Stimulated activated CD8-positive, alpha-beta memory T cell treated with anti-CD3 and anti-CD28 coated beads, Interleukin-15, amount 100 ng/mL, for 24 hours (primary cell): ENCODE measurements at places on chromosomes 12 and 14.

DNA sequence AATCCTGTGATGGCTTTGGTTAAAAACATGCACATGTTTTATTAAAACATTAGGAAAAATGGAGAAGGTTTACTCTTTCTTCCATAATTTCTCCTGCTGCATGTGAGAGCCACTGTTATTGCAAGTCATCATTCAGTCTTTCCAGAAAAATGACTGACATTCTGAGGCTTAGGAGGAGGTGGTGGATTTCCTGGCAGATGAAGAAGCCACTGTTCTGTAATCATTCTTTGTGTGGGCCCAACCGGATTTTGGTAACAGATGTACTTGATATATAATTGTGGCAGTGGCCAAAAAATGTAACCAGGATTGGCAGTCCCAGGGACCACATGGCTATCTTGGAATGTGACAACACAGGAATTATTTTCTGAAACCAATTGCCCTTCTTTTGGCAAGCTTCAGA lies 120.2 kb downstream of the DAAM1 start:
- DNase-seq = no peak

- DNase-seq = no peak
Observed at GRCh38 chr12:104958805-104959334, 780 bp upstream of the SLC41A2 start.

- peak; percentile 87 for DNase-seq
Observed at GRCh38 chr12:106955377-106956047, at the start of gene TMEM263. TMEM263 (plus strand) TSS chr12:106955907; CDS start chr12:106967117, 11,210 bp downstream.

DNA sequence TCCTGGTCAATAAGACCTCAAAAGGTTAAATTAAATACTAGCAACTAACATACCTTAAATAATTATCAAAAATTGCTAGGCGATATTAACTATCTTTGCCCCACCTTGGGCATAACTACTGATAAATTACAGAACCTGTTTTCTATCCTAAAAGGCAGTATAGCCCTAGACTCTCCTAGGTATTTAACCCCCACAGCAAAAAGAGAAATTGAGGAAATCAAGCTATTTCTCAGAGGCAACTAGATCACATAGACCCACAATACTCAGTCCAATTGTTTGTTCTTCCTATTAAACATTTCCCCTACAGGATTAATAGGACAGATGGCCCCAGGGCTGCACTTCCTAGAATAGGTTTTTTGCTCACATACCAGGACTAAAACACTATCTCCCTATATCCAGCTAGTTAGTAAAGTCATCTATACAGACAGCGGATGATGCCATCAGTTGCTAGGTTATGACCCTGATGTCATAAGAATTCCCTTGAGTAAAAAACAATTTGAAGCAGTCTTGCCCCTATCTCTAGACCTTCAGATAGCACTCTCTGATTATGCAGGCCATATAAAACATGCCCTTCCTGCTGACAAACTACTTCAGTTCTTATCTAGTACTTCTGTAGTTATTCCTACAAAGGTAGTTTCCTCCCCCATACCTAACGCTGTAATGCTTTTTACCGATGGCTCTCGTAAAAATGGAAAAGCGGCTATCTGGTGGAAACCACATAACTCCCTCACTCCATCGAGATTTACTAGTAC lies 118.4 kb downstream of the PPHLN1 start:
- DNase-seq = no peak

DNA sequence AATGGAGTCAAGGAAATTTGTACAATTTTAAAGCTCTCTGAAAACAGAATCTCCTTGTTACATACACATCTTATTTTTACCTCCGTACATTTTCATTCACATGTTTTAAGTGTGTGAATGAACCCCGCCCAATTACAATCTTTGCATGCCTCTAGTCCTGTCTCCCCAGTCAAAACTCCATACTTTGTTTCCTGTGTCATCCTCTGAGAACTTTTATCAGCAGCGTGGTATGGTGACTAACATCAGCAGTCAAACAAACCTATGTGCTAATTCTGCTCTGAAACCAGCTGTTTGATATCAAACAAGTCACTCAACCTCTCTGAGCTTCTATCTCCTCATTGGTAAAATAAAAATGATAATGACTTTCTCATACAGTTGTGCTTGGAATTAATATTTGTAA lies 15.8 kb upstream of the ERGIC2 start:
- DNase-seq = no peak

DNA sequence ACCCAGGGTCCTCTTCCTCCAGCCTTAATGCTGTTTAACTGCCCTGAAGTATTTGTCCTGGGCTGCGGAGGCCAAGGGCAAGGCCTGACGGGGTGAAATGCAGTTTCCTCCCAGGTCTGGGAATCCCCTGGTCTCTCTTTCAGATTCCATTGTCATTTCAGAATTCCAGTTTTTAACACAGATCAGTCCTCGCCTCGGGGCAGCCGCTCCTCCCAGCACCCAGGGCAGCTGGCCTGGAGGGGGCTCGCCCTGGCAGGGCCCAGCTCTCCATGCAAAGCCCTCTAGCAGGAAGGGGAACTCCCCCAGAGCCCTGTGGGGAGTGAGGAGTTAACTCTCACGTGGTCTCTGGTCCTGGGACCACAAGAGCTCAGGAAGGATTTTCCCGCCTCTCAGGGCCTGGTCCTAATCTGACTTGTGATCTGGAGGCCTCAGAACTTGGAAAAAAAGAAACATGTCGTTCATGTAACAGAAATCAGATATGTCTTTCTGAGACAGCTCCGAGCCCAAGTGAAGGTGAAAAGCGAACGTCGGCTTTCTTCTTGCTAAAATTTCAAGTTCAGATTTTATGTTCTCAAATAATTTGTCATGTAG lies 265.6 kb upstream of the SFSWAP start:
- DNase-seq = no peak

DNA sequence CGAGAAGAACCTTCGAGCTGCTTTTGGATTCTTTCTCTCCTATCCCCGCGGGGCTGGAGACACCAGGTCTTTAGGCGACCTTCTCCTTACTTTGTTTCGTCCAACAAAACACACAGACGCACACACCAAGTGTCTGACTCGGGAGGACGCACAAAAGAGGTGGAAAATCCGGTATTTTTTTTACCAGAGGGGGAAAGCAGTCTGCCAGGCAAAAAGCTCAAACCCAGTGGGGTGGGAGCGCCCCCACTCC lies 2.1 kb downstream of the SIX4 start:
- peak; percentile 1 for DNase-seq

- no peak for DNase-seq
Observed at GRCh38 chr14:59633486-59633885, 56.9 kb upstream of the CCDC175 start.

- no peak for DNase-seq
Observed at GRCh38 chr12:52480073-52480472, 6.5 kb upstream of the KRT6C start.
